ENCODE measurements at places on chromosomes 2 and 18.

- no peak for DNase-seq
Measured at GRCh38 chr2:85733121-85733960, 20.4 kb upstream of the ATOH8 start.

DNA sequence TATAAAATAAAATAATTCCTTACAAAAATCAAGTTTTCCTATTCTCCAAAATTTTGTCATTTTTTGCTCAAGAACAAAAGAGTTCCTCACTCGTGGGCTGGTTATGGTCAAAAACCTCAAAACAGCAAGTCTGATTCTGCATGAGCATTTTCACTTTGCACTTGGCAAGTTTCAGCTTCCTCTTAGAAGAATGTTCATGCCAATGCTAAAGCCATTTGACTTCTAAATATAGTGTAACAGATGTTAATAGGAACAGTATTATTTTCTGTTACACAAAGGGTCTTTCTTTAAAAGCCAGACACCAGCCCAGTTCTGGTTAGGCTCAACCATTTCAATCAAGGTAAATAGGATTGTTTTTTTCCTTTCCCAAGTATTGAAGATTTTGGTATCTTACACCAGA lies 261.3 kb upstream of the CCDC68 start:
- no peak for DNase-seq

DNA sequence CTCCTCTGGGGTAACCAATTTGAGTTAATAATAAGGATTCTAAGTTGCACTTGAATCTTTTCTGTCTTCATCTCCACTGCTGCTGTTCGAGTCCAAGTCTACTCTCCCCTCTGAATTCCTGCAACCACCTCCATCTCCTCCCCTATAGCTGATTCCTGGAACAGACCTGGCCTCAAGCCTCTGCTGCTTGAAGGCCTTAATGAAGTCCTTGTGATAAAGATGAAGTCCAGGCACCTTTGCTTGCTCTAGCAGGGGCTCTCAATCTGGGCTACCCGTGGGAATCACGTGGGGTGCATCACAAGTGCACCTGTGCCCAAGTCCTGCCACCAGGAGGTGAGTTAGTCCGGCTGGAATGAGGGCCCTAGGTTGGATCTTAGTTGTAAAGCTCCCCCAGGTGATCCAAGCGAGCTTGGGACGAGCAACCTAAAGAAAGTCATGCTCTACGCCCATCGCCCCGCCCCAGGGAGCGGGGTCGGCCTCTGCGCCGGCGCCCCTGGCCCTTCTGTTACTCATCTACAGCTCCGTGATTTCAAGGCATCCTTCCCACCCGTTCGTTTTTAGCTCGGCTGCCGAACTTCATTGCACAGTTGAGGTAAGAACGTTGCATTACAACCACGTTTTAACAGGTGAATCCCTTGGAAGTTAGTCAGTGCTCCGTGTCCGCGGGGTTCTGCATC lies 905 bp upstream of the IAH1 start:
- DNase-seq: no peak

DNA sequence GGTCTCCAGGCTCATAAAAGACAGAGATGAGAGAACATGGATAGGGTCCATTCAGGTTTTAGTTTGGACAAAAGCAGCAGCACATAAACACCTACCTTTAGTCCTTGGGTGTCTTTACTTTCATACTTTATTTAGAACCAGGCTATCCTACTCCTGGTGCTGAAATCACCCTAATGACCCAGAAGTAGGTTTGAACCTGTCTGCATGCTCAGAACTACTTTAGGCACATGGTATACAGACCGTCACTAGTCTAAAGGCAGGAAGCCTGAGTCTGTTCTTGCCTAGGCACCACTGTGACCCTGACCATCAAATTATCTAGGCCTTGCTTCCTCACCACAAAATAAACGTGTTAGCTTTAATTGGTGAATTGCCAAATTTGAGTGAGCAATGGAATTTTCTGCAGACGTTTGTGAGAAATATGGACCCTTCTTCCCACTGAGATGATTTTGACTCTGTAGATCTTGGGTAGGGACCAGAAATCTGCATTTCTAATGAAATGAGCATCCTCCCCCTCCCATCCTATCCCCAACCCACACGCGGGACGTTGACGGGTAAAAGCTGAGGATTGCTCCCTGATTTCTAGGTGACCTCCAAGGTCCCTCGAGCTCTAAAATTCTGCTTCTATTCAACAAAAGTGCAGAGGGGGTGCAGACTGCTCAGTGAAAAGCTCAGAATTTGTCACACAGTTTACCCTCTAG lies 75.1 kb downstream of the PLEKHM3 start:
- DNase-seq: no peak

GRCh38 chr2:12325806-12326205 lies 390.9 kb upstream of the TRIB2 start:
- DNase-seq: no peak

GRCh38 chr2:119748135-119748534 lies 11.6 kb upstream of the PTPN4 start:
- no peak for DNase-seq

DNA sequence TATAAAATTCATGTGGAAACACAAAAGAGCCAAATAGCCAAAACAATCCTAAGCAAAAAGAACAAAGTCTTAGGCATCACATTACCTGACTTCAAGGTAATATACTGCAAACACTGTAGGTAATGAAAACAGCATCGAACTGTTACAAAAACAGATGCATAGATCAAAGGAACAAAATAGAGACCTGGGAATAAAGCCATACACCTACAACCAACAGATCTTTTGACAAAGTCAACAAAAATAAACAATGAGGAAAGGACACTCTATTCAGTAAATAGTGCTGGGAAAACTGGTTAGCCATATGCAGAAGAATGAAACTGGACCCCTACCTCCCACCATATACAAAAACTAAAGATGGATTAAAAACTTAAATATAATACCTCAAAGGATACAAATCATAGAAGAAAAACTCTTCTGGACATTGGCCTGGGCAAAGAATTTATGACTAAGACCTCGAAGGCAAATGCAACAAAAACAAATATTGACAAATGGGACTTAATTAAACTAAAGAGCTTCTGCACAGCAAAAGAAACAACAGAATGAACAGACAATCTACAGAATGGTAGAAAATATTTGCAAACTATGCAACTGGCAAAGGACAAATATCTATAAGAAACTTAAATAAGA lies 218.0 kb downstream of the PHLPP1 start:
- DNase-seq: no peak

GRCh38 chr2:43399515-43400264 lies 173.3 kb upstream of the ZFP36L2 start:
- DNase-seq: no peak

GRCh38 chr18:36595046-36595817 lies 233.6 kb downstream of the TPGS2 start:
- DNase-seq: no peak

DNA sequence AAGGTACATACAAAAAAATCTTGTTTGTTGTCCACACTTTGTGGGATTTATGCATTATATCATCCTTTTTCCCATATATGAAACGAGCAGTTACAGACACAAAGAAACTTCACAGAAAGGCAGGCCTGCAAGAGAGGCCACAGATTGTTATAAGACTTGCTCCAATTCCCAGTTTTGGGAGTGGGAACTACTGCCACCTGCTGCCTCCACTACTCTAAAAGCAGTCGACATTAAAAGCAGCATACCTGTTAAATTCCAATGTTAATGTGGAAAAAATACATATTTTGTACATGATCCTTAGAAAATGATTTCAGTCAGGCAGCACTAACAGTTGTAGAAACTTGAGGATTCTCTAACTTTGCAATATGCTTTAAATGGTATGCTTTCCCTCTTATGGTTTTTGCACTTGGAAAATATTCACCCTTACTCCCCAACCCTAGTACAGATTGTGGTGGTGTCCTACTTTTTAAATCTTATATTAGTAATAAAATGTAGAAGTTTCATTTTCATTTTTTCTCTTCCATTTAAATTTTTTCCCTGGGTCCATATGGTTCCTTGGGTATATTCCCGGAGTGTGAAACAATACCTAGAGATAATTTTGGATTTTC lies 37.9 kb downstream of the SLC38A11 start:
- DNase-seq: no peak

DNA sequence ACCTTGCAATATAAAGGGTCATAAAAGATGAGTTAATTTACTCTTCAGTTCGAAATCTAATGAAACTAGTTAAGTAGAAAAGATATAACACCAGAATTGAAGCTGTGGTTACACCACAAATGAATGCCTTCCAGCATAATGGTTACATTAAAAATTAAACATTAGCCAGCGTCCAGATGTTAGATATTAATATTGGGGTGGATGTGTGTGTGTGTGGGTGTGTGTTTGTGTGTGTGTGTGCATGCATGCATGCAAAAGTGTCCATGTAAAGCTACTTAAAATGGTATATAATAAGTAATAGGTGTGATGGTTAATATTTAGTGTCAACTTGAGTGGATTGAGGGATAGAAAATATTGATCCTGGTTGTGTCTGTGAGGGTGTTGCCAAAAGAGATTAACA lies 170.4 kb upstream of the FN1 start:
- no peak for DNase-seq

GRCh38 chr2:212228743-212229171 lies 309.8 kb downstream of the ERBB4 start:
- DNase-seq: no peak

DNA sequence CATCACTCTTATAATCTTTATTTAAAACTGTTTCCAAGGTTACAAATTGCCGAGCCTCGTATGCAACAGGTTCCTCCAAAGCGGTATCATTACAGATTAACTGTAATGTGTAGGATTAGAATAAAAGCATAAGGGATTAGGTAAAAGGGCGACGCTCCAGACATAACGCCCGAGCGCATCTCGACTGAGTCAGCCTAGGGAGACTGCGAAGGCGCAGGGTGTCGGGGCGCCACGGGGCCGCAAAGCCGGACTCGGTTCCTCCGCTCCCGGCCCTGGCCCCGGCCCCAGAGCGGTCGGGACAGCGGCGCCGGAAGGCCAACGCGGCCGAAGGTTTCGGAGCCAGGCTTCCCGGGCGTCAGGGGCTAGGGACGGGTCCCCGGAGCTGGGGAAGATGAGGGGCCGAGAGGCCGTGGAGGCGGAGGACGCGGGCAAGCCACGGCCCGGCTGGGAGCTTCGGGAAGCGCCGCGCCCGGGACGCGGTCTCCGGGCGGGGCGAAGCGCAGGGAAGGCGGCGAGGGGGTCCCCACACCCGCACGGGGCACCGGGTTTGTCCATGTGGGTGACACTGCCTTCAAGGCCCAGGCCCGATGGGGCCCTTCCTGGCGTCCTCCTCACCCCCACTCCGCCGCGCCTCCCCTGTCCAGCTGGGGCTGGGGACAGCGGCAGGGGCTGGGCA lies 12.9 kb upstream of the SIX3 start:
- no peak for DNase-seq

GRCh38 chr2:212157012-212157411 lies 381.6 kb downstream of the ERBB4 start:
- DNase-seq: no peak

- no peak for DNase-seq
Measured at GRCh38 chr2:225398372-225398771, 1.1 kb upstream of the NYAP2 start.

DNA sequence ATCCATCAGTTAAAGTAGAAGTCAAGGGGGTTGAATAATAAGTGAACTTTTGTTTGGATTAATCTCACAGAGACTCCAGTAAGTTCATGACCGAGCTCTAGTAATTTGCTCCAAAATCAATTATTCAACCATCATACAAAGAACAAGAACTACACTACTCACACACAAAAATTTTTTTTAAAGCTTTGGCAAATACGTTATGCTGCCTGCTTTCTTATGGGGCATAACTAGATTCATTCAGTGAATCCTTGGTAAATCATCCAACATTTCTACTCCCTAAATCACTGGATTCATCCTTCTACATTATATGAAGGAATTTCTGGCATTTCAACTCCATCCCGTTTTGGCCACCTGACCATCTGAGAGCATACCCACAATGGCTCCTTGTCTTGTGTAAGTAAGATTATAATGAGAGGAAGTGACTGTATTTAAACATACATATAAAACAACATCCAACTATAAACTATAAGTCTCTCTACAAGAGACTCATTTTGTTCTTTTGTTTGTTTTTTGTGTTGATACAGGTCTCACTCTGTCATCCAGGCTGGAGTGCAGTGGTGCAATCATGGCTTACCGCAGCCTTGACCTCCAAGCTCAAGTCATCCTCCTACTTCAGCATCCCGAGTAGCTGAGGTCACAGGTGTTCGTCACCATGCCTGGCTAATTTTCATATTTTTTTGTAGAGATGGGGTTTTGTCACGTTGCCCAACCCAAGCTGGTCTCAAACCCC lies 144.2 kb upstream of the LRRTM4 start:
- DNase-seq: no peak

DNA sequence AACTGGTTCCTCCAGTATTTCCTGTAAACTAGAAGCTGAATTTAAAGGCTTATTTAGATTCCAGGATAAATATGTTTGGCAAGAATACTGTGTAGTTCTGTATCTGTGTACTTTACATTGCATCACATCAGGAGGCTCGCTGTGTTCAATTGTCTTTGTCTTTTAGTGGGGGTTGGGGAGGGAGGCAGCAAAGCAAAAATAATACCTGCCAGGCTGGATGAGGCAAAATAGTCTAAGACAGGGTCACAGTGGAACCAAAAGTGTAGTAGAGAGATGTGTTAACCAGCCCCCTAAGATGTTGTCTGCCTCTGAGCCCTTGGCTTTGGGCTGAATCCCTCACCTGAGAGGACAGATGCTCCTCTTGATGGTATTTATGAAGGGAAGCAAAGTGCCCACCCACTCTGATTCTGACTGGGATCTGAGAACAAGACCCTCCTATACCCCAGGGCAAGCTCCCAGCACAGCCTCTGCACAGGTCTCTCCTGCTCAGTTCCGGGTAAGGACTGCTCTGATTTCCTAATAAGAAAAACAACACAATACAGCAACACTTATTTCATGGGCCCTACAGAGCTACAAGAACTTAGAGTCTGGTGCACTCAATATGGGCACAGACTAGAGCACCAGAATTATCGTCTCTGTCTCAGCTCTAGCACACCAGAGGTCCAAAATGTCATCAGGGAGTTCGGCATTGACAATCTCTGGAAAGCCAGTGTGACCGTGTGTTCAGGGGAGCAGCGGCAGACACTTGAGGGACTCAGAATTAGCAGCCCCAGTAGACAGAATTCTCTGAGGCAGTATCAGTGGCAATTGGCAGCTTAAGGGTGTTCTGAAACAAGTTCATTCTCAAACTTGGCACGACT lies 7.2 kb upstream of the AFTPH start:
- DNase-seq: no peak

DNA sequence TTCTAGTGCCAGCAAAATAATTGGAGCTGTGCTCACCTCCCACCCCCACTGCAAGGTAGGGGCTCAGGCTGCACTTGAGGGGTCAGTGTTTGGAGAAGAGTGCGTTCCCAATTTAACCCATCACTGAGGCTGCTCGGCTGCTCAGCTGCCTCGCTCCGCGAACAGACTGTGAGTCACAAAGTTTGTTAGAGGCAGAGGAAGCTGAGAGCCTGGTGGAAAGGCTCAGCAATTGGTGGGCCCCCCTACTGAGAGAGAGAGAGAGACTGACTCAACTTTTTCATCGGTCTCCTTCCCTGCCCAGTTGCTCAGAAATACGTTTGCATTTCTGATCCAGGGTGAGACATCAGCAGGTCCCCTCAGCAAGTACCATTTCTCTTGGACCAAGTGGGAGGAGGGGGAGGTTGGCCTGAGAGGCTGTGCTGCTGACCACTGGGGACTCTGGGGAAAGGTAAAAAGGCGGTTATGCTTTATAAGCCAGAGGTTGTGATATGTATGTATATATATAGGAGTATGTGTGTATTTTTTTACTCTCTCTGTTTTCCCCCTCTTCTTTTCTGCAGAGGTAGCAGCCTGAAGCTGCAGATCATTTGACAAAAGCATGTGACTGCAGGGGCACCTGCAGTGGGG lies 1.5 kb downstream of the EFR3B start:
- DNase-seq: no peak

All from NCI-H187 (cell line).